HuH-7 (cell line): ENCODE measurements at places on chromosomes 5 and 9.

GRCh38 chr5:120690621-120691407, 226.7 kb downstream of the PRR16 start:
- DNase-seq: no peak

DNA sequence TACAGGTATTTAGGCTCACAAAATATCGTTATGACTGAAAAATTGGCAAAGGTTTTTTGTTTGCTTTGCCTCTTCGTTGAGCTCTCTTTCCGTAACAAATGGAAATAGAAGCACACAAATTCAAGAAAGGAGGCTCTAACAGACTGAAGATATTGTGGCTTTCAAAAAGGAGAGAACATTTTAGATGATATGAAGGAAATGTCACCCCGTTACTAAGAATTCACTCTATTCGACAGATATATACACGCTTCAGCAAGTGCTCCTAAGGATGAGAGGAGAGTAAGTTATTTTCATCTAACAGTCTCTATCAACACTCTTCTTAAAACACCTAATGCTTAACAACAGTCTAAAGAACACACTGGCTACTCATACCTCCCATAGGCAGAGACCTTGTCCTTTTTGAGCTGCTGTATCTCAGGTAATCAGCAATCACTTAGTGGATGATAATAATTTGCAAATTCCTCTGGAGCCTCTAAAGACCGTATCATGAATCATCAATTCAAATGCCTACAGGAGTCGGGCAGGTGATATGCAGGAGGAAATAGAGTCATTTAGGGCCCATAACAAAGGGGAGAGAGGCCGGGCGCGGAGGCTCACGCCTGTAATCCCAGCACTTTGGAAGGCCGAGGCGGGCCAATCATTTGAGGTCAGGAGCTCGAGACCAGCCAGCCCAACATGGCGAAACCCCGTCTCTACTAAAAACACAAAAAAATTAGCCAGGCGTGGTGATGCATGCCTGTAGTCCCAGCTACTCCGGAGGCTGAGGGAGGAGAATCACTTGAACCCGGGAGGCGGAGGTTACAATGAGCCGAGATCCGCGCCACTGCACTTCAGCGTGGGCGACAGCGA, 1.4 kb upstream of the HSDL2 start:
- no peak for DNase-seq

GRCh38 chr9:92607088-92607487, 62.8 kb downstream of the IPPK start:
- DNase-seq: no peak

DNA sequence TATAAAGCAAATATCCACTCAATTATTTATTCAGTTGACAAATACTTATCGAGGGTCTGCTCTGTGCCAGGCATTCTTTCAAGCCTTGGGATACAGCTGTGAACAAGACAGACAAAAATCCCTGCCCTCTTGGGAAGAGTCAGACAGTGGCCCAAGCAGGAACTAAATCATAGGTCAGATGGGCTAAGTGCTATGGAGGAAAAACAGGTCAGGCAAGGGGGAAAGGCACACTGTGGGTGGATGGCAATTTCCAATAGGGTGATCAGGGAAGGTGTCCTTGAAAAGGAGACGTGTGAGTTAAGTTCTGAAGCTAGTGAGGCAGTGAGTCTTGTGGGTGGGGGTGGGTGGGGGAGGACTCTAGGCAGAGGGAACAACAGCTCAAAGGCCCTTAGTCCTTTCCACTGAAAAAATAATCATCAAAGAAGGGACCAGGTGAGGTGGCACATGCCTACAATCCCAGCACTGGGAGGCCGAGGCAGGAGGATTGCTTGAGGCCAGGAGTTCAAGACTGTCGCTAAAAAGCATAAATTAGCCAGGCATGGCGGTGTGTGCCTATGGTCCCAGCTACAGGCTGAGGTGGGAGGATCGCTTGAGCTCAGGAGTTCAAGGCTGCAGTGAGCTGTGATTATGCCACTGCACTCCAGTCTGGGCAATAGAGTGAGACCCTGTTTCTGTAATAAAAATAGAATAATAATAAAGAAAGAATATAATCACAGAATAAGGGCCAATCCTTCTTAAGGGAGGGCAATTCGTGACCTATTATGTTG, 95.2 kb upstream of the CPEB4 start:
- DNase-seq: no peak

- no peak for DNase-seq
Observed at GRCh38 chr9:122468735-122469134, 9.0 kb downstream of the OR1J1 start.

DNA sequence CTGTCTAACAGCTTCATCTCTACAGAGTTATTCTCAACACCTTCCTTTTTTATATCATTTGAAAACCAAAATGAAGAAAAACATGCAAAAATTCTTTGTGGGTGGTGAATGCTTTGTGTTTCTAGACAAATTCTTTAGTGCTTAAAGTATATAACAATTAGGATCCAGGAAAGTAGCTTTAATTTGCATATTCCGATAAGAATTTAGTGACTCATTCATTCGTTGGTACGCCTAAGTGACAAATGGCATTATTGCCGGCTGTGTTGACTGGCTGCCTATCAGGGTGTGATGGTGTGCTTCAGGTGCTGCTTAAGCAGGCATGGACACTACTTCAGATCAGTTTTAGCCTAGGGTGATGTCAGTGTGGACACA, 35.2 kb downstream of the LMNB1 start:
- DNase-seq: no peak

DNA sequence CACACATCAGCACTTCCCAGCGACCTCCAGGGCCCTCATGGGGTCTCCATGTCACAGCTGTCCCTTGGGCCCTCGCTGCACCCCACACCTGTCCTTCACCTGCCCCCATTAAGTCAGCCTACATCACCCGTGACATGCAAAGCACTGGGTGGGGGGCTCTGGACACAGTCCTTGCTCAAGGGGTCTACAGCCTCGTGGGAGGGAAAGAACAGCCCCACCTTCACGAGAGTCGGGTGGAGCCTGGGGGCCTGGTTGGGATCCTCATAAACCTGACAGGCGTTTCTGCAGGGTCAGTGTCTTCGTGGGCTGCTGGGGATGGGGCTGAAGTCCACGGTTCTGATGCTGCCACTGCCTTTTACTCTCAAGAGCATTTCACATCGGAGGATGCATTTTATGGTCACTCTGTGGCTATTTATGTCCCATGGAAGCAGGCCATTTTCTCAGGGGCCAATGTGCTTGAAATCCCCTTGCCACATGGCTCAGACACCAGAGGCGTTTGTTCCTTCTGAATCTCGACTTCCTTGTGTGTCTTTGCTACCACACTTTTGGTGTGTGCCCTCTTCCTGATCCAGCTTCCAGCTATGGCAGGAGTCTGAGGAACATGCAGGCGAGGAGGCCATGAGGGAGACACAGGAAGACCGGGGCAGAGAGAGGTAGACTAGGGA, at the start of gene OR2V1:
OR2V1 (minus strand) TSS at position 338 of the 665 bp plus-strand sequence. CDS start 5,865 bp downstream, outside the sequence.
- no peak for DNase-seq

DNA sequence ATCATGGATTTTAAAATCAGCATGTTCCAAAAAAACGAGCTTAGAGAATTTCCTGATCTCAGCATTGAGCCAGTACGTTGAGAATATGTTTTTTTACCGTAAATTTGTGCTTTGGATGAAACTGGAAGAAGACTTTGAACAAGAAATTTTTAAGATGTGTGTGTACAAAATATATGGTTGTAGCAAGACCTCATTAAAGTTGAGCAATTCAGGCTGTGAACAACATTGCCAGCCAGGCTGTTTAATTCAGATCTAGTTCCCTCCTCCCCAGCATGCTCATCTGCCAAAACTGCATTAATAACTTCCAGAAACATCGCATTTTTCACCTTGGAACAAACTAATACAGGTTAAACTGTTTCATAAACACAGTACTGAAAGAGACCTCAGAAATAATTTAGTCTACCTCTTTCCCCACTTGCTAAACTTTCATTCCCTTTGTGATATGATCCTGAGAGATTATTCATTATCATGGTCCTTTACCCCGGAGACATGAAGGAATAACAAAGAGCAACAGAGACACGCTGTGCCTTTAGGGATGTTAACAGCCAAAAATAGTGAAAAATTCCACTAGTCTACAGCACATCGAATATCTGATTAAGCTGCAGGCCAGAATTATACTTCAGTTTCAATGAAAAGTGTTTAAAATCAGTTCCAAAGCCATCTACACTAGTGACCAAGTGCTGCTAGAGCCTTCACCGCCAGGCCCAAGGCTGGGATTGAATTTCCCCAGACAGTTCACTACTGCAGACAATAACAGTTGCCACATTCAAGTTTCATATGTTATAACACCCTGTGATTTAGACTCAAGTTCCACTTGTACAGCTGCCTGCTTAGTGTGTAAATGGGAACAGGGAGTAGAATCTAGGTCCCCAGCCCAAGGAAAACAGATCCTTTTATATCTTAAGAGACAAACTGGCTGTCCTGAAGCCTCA, 89.6 kb downstream of the EFNA5 start:
- DNase-seq: no peak

GRCh38 chr9:93978551-93978950, 23.4 kb upstream of the BARX1 start:
- DNase-seq: no peak
